Smooth muscle cell of the brain vasculature (primary cell): ENCODE measurements at places on chromosomes 11 and 22.

DNA sequence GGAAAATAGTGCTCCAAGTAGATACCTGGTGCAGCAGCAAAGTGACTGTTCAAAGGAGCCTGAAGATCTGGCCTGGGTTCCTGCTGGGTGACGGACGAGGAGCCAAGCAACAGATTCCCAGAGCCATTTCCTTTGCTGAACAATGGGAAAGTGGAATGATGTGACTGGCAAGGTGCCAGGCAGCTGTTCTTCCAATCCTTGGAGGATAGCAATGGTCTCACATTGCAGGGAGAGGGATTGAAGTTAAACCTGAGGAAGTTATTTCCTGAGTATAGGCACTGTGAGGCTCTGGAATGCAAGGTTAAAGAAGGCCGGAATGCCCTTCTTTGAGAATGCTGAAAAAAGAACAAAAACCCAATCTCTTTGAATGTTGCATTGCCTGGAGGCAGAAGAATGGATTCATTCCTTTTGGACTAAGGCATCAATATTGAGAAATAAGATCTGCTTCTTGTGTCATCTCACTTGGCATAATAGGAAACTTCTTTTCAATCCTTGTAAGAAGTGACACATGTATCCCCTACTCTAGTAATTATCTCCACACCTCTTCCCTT is 223.8 kb downstream of the BLID start:
- DNase-seq = peak; percentile 95

DNA sequence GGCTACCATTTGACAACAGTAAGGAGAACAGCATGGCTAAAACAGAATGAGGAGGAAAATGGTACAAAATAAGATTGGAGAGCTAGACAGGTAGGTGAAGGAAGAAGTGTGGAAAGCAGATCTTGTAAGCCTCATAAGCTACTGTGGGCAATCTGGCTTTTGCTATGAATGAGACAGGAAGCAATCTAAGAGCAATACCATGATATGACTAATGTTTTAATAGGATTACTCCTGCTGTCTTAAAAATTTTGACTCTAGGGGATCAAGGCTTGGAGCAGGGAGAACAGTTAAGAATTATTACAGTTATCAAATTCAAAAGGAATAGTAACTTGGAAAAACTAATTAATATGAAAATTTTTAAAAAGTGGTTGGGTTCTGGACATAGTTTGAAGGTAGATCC is 1166.0 kb upstream of the CCDC90B start:
- DNase-seq = no peak

GRCh38 chr11:29281271-29281777 is 735.5 kb downstream of the KCNA4 start:
- no peak for DNase-seq

- DNase-seq = no peak
Measured at GRCh38 chr11:74686792-74687191, 44.4 kb downstream of the CHRDL2 start.

DNA sequence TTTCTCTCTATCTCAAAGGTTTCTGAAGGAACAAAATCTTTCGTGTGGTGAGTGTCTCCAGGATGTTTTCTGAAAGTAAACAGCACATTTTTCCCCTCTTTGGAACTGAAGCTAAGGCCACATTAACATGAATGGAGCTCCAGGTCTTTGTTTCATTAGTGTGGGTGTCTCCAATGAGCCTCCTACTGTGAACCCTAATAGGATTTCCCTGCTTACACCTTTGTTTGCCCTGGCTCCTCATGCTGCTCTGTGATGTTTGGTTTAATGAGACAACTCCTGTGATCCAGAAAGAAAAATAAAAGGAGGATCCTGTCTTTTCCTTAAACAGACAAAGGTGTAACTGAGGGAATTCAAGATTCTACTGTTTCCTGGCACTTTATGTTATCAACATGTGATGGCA is 76.9 kb upstream of the SLC6A5 start:
- no peak for DNase-seq

DNA sequence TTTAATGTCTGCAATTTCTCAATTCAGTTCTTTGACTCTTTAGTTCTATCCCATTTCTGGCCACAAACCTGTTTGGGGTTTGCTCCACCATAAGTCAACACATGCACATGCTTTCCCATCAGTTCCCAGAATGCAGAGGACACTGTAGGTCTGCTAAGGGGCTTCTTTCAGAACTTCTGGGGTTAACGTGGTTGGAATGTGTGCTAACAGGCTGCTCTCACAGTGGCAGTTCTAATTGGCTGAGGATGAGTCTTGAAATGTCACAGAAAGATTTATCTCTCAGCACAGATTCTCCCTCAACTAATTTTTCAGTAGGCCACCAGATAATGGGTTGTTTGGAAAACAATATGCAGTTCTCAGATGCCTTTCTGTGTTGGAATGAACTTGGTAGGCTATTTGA is 703.4 kb downstream of the NTM start:
- no peak for DNase-seq

GRCh38 chr11:34155757-34156062 is 50.3 kb downstream of the NAT10 start:
- no peak for DNase-seq

DNA sequence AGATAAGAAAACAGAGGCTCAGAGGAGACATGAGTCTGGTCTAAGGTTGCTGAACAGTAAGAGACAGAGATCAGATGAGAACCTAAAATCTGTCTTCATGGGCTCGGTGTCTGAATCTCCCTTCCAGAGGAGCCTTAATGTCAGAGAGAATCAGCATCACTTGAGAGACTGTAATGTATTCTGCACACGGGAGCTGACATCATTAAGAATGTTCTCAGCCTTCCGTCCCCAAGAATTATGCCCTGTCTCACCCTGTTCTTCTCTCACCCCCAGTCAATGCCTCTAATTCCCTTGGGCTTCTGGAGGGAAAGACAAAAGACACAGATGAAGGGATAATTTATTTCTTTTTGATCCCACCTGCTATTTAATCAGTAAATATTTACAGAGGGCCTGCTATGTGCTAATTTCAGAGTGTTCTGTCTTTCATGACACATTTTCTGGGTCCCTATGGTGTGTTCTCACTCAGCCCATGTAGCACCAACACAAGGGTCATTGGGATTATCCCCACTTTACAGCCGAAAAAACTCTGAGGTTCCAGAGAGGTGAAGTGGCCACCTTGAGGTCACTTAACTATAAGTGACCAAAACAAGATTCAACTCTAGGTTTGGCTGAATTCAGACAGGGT is 61.8 kb downstream of the CD82 start:
- DNase-seq = no peak

DNA sequence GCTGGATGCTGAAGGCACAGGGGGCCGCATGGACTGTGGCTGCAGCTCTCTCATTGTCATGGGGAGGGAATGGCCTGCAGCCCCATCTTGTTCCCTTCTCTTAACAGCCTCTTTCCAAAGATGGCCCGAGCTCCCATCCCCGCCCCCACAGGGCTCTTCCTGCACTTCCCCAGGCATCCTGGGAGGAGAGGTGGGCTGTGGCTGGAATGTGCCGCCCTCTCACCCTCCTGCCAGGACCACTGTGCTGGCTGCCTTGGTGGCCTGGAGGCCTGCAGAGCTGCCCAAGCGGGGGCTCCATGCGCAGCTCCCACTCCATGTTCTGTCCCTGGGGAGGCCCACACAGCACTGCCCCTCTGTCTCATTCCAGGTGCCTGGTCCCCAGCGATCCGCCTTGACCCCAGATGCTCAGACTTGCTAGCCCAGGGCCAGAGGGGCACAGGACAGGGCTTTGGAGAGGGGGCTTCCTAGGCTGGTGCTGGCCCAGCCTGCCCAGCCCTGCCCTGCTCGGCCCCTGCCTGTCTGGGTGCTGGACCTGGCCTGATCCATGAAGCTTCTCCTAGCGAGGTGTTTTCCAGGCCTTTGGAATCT is 56.6 kb downstream of the RTN4R start:
- DNase-seq = no peak

DNA sequence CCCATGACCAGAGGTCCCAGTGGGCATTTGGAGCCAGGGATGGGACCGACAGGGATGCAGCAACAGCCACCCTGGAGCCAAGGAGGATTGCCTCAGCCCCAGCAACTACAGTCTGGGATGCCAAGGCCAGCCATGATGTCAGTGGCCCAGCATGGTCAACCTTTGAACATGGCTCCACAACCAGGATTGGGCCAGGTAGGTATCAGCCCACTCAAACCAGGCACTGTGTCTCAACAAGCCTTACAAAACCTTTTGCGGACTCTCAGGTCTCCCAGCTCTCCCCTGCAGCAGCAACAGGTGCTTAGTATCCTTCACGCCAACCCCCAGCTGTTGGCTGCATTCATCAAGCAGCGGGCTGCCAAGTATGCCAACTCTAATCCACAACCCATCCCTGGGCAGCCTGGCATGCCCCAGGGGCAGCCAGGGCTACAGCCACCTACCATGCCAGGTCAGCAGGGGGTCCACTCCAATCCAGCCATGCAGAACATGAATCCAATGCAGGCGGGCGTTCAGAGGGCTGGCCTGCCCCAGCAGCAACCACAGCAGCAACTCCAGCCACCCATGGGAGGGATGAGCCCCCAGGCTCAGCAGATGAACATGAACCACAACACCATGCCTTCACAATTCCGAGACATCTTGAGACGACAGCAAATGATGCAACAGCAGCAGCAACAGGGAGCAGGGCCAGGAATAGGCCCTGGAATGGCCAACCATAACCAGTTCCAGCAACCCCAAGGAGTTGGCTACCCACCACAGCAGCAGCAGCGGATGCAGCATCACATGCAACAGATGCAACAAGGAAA is 27.3 kb upstream of the L3MBTL2 start:
- DNase-seq = no peak

- DNase-seq = no peak
Measured at GRCh38 chr11:39768214-39768613, 1691.2 kb downstream of the LRRC4C start.

DNA sequence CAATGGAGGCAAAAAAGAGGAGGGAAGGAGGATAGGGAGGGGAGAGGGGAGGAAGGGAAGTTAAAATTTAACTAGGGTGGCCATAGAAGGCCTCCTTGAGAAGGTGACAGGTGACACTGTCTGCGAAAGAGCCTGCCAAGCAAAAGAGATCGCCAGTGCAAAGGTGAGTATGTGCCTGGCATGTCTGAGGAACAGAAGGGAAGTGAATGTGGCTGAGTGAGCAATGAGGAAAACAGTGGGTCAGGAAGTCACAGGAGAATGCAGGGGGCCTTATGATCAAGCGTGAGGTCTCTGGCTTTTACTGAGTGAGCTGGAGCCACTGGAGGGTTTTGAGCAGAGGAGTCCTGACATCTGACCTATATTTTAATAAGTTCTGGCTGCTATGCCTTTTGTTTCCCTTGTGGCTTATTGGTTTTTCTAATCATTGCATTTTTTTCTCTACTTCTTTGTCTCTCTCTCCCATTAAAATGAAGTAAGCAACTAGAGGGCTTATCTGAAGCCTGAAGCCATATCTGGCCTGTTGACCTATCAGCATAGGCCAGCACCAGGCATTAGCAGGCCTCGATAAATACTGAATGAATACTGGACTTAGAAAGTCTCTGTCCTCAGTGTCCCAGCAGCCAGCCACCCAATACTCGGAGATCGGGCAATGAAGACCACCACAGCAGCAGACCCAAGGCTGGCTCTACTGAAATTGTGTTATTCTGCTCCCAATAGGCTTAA is 5.6 kb downstream of the AP1B1 start:
- DNase-seq = no peak
